CD4-positive, alpha-beta T cell treated with Interferon alpha-2 for 1 hour (primary cell): ENCODE measurements at places on chromosomes 3 and 15.

GRCh38 chr15:90046911-90047392 is 45.8 kb downstream of the ZNF710 start:
- no peak for DNase-seq

- DNase-seq = no peak
Measured at GRCh38 chr3:88779482-88779881, 327.9 kb upstream of the EPHA3 start.

- no peak for DNase-seq
Measured at GRCh38 chr3:67819447-67819846, 165.0 kb upstream of the SUCLG2 start.

GRCh38 chr3:48546203-48546829 is 10.3 kb downstream of the PFKFB4 start:
- no peak for DNase-seq

DNA sequence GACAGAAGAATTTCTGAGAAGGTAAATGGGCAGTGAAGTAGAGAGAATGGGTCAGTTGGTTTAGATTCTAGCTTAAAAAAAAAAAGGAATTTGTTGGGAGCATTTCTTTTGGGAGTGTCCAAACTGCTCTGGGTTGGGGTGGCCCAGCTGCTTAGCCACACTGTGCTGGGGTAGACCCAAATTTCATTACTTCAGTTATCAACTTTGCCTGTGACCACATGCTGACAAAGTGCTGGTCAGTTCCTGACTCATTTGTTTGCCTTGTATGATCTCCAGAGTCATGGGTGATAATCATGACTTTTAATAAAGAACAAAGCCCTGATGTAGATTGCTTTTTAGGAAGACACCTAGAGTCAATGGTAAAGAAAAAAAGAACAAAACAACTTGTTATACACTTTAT is 121.5 kb upstream of the FGF7 start:
- no peak for DNase-seq

- DNase-seq = peak; percentile 52
Measured at GRCh38 chr3:183895296-183895695, 10.6 kb upstream of the PARL start.

GRCh38 chr3:152299249-152299976 is 30.7 kb downstream of the MBNL1 start:
- DNase-seq = peak; percentile 72

DNA sequence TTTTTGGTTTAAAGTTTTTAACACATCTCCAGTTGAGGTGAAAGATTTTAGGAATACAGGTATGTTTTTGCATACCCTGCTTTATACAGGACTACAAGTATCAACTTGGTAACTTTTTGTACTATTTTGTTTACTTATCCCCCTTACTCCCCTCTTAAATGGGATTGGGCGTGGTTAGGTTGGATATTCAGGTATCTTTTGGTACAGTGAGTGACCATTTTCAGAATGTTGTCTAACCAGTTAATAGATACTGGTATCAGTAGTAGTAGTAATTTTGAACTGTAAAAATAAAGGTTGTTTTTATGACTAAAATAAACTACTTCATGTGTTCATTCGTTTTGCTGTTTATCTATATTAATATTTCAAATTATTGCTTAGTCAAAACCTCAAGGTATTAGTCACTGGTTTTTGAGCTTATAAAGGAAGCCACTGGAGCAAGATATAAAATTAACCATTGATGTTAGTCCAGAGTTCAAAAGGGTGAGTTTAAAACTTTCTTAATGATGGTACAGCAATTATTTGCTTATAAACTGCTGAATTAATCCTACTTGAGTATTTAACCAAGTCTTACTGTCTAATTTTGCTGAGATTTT is 3.3 kb downstream of the MME start:
- no peak for DNase-seq

DNA sequence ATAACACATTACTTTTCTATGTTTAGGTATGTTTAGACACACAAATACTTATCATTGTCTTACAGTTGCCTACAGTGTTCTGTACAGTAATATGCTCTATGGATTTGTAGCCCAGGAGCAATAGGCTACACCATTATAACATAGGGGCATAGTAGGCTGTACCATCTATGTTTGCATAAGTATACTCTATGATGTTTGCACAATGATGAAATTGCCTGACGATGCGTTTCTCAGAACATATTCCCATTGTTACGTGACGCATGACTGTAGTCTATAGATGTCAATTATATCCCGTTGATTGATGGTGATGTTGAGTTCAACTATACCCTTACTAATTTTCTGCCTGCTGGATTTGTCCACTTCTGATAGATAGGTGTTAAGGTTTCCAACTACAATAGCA is 139.4 kb upstream of the PFN2 start:
- no peak for DNase-seq

DNA sequence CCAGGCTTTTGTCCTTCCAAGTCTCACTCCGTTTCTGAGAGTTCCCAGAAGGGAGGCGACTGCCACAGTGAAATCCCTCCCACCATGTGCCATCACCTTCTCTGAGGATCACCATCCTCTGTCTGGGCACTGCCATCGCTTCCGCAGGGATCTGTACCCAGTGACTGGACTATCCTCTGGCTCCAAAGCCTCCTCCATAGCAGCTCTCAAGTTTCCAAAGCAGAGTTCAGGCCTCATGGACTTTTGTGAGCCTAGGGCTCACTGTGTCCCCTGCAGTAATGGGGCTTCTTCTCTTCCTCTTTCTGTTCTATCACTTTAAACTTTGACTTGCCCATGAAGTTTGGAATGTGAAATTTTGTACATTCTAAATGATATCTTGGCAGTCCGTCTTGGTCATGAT is 63.9 kb downstream of the TIPARP start:
- no peak for DNase-seq

- DNase-seq = no peak
Measured at GRCh38 chr15:70341566-70341965, 243.8 kb upstream of the TLE3 start.

DNA sequence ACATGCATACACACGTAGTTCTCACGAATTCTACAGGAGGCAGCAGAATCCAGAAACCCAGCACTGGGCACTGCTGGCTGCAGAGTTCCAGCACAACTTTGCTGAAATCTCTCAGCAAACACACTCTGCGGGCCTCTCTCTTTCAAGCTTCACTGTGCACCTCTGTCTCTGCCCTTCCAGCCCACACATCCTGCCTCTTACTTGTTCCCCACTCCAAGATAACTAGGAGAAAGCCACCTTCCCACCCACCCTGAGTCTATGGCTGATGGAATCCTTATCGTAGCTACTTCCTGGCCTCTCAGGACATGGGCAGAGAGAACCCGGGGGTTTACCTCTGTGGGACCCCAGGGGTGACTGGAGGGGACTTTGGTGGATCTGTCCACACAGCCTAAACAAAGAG is 11.9 kb downstream of the ANP32A start:
- no peak for DNase-seq

GRCh38 chr15:86247249-86247955 is 167.7 kb downstream of the AGBL1 start:
- no peak for DNase-seq

DNA sequence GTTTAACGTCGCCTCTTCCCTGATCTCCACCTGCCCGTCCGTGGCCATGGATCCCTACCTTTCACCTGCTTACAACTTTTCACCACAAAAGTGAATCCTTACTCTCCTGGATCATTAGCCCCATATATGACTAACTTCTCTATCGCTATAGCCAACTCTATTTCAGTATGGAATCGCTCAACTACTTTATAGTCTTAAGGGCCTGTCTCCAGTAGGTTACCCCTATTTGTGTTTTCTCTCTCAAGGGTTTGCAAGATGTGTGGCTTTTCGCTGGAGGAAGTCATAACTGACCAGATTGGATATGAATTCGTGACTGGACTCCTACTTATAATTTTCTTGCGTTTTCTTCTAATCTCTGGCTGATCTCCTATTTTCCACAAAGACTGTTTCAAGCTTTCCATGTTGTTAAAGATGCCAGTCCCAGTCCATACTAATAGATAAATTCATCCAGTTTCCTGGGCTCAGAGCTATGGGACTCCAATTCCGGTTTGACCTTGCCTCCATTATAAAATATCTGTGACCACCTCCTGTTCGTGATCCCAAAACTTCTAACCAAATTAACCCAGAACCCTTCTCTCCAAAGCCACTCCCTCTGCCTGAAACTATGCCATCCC is 1.3 kb upstream of the STAG1 start:
- no peak for DNase-seq

DNA sequence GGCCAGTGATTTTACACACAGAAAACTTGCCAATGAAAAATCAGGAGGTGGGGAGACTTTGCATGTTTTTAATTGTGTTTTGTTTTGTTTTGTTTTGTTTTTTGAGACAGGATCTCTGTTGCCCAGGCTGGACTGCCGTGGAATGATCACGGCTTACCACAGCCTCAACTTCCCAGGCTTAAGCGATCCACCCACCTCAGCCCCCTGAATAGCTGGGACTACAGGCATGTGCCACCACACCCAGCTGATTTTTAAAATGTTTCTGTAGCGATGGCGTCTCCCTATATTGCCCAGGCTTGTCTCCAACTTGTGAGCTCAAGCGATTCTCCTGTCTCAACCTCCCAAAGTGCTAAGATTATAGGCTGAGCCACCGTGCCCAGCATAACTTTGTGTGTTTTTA is 46.0 kb downstream of the MEIS2 start:
- DNase-seq = no peak

DNA sequence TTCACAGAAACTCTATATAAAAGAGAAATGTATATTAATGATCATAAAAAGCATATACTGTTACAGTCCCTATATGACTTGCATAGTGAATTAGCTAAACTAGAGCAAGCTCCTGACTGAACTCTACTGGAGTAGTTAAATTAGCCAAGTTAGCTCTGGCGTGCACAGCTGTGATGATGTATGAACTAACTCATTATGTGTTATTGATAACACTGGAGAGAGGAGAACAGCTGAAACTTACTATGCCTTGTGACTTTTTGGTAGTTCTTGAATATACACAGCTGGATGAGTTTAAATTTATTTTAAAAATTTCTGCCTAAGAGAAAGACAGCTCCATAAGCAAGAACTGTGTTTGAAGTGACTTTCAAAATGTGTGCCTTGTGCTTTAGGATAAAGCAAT is 8.1 kb downstream of the TIPARP start:
- DNase-seq = no peak

- peak; percentile 16 for DNase-seq
Measured at GRCh38 chr3:15467227-15468181, 40.1 kb downstream of the EAF1 start.

DNA sequence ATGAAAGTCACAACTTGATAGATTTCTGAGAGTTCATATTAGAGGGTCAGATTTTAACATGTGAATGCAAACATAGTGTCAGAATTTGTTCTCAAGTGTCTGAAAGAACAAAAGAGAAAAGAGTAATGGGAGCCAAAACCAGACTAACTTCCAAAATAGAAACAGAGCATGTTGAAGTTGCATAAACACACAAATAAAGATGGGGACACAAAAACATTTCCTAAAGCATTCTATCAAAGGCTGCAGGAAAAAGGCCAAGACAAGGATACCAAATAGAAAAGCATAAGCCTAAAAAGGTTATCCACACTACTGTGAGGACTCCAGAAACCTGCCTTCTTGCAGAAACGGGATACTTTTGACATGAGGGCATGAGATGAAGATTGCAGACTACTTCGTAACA is 2.8 kb downstream of the FHIT start:
- no peak for DNase-seq

GRCh38 chr15:77659350-77660321 is 26.9 kb upstream of the LINGO1 start:
- no peak for DNase-seq

GRCh38 chr3:139378587-139379241 is 10.7 kb downstream of the COPB2 start:
- no peak for DNase-seq

- no peak for DNase-seq
Measured at GRCh38 chr15:63385911-63386531, 4.4 kb upstream of the CA12 start.

DNA sequence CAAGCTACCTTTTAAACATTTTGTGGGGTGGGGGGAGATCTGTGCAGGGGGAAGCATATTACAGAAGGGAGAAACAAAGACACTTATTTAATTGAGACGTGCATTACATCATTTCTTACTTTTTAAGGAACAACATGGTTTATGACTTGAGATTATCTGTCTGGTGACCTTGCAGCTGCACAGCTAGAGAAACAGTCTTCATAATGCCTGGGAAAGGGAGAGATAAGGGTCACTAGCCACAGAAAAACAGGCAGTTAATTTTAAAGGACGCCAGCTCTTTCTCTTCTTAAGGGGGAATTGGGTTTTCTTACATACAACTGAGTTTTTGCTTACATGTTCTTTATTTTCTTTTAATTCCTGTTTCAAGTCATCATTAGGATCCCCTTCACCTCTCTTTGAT is 147.9 kb downstream of the SST start:
- DNase-seq = no peak

GRCh38 chr3:100719136-100719535 is 9.8 kb downstream of the TFG start:
- DNase-seq = no peak

GRCh38 chr3:187750006-187750512 is 4.8 kb upstream of the BCL6 start:
- DNase-seq = no peak

GRCh38 chr15:55937040-55937439 is 56.4 kb downstream of the NEDD4 start:
- no peak for DNase-seq

GRCh38 chr3:168517249-168518071 is 421.7 kb upstream of the GOLIM4 start:
- DNase-seq = no peak

DNA sequence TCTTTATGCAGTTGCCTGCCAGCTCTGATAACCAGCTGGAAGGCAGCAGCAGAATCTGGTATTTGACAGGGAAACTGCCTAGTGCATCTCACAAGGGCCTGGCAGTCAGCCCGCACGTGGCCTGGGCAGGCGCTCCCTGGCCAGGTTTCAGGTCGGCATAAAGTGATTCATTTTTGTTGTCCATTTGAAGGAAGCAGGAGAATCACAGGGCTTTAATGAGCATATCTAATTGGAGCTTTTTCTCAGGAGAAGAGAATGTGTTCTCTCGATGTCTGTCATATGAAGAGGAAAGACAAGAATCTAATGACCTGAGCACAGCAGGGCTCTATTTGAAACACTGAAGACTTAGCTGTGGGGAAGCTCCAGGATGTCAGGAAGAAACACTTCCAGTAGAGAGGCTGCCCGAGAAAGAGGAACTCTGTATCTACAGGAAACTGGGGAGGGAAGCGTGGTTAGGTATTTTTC is 98.8 kb upstream of the MB21D2 start:
- no peak for DNase-seq

- no peak for DNase-seq
Measured at GRCh38 chr3:170724599-170725280, 138.9 kb upstream of the SLC7A14 start.

DNA sequence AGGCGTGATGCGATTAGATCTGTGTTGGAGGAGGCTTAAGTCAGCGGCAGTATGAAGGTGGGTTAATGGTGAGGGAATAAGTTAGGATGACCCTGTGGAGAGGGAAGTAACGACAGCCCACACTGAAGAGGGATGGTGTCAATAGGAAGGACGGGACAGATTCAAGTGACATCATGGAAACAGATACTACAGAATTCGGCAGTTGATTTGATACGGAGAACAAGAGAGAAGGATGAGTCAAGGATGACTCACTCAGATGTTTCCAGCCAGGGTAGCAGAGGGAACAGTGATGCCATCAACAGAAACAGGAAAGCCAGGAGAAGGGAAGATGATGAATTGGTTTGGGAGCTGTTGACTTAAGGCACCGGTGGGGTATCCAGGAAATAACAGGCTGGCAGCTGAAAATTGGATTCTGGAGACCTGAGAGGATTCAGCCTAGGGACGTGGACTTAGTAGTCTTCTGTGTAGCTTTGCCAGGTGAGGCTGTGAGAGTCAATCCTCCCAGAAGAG is 38.0 kb downstream of the SHC4 start:
- no peak for DNase-seq
